CD4-positive, alpha-beta T cell treated with Interleukin-4 for 4 hours (primary cell): ENCODE measurements at places on chromosomes 4 and X.
A peak's percentile ranks its signal among the peaks of the same experiment; 100 is the strongest.

DNA sequence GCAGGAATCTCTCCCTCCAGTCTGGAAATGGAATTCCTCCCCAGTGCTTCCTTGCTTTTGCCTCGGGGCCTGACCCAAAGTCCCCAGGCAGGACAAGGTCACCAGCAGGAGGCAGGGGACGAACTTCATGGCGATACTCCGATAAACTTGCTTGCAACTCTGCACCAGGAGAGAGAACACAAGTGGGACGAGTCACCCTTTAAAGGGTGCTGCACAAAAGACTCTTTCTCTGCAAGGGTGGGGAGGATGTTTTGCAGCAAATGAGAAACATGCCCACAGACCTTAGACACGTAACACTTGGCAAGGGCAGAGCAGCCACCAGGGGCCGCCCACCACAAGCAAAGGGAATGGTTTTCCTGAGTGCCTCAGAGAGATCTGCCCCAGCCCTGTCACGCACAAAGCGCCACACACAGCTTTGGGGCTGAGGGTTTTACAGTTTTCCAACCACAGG, at the start of gene FGFBP2:
Gene FGFBP2, minus strand, starts transcription at position 175 of the 451 bp plus-strand sequence. Its CDS starts 46 bp downstream, at position 129.
- DNase-seq: peak; percentile 68

- peak; percentile 39 for DNase-seq
Observed at GRCh38 chr4:101596781-101597552, 193.6 kb upstream of the BANK1 start.

GRCh38 chrX:97563531-97564133, 679.9 kb downstream of the RPA4 start:
- DNase-seq: peak; percentile 51

- DNase-seq: no peak
Observed at GRCh38 chr4:8404791-8405515, 35.6 kb downstream of the ACOX3 start.

DNA sequence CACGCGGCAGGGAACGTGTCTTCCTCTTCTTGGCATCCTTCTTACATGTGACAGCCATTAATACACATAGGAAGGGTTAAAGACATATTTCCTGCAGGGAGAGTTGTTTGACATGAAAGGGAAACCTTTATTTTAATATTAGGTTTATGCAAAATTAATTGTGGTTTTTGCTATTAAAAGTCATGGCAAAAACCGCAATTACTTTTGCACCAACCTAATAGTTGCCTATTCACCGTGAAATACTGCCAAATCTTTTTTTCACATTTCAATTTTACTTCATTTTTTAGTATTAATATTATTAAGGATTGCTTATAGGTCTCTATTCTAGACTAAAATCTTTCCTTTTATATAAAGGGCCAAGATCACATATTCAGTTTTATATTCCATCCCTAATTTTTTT, 230.4 kb upstream of the PITX2 start:
- DNase-seq: no peak

DNA sequence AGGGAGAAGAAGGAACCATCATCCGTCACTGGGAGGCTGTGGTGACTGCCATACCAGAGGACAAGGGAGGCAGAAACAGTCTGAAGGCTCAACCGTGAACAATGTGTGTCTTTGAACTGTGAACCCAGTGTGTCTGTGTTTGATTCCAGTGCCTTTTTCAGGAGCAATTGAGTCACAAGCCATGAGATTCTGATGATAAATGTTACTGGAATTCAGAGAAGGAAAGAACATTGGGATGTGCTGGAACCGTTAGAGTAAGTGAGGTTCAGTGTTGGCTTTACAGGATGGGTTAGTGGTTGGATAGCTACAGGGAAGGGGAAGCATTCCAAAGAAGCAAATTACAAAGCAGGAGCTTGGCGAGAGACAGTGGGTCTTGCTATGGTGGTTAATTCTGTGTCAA, 464.4 kb downstream of the TRIML1 start:
- no peak for DNase-seq

DNA sequence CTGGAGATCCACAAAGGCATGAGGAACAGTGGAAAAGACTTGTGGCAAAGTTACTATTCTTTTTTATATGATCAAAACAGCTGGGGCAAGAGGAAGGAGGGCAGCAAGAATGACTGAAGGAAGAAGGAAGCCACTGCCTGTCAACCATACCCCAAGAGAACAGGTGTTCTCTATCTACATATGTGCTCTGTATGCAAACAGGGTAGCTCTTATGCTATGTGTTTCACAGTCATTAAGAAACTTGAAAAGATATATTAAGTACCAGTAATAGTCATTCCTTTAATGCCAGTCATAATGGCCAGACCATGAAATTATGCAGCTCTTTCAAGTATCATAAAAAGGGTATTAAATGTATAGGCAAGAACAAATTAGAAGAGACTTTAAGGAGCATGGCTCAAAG, 363.9 kb downstream of the KLHL13 start:
- DNase-seq: no peak

DNA sequence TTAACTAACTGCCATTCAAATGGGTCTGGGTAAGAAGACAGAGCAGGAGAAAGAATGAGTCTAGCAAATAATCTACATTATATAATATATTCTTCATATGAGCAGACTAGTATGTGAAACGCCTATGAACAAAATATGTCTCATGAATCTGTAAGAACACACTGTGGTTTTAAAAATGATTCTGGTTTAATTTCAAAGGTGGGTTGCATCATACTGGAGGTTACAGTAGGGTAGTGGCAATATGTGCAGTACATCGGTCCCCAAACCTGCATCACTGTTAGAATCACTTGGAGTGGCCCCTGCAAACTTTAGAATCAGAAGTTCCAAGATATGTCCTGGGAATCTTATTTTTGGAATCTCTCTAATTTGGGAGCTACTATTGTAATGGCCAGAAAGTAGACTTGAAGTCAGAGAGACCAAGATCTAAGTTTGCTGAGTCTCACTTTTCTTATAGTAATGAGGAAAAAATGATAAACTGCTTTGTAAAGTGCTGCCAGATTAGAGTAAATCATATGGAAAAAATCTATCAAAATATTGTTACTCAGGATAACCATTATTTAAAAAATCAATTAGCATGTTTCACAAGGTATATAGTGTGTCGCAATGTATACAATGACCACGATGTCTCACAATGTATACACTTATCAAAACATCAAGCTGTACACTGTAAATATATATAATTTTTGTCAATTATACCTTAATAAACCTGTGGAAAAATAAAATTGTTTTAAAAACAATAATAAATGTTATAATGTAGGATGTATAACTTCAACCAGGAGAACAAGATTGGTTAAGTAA, 37.9 kb upstream of the ARSJ start:
- no peak for DNase-seq

DNA sequence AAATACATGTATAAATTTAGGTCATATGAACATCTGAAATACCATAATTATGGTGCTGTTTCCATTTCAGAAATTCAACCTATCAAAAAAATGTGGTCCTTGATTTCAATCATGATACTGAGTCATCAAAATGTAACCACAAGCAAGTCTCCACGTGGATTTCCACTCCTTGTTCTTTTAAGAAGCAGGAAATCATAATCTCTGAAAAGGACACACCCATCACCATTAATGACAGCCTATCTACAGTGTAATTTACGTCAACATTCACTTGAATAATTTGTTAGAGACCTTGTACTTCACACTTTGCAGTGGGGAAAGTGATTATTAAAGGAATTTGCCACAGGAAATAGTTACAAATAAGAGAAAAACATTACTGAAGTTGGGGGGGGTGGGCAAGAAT, 17.7 kb upstream of the SLC7A11 start:
- DNase-seq: no peak

- DNase-seq: no peak
Observed at GRCh38 chr4:74658116-74658515, 136.2 kb downstream of the BTC start.

DNA sequence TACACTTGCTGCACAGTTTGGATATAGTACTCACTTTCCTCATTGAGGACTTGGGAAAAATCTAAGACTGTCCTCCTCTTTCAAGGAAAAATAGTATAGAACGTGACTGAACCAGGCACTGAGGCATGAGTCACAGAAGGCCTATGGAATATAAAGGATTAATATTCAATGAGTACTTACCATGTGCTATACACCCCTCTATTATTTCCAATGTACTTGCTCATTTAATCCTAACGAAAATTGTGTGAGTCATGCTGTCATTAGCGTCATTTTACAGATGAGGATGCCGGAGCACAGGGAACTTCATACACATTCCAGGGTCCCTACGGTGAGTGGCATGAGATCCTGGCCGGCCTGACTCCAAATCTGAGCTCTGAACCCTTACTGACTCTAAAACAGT, 2136.2 kb upstream of the TENM3 start:
- no peak for DNase-seq

DNA sequence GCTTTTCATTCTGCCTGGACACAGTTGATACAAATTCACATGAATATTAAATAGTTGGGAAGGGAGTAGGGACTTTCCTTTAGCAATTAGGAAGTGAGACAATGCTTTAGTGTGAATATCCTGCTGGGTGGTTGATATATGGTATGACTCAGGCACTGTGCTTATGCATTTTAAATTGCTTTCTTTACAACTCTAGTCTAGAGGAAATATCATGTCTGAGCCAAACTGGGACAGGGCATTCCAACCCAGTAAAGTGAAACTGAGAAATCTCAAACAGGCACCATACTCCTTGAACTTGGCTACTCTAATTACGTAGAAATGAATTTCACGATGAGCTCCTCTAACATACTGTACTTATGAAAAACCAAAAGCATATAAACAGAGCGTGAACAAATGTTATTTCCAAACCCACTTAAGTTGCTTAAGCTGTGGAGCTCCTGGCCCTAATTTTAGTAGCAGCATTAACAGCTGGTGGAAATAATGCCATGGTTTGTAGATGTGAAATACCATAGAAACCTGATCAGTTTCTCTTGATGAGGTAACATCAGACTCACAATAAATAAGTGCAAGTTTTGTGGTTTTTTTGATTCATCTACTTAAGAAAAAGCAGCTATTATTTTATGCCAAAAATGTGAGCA, 242.9 kb upstream of the GK2 start:
- no peak for DNase-seq

DNA sequence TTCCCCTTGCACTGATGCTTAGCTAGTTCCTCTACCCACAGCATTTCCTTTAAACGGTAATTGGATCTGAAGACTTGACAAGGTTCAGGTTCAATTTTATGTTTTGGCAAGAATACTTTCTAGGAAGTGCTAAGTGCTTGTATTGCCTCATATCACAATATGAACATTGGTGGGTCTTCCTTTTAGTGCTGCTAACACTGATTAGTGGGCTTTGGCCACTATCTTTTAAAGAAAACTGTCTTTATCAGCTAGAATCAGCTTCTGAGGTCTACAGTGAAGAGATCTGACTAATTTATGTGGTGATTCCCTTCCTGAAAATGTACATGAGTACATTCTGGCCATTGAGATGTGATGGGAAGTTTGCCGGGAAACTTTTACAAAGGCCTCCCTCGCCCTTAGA, 316.7 kb upstream of the KLF3 start:
- DNase-seq: no peak

GRCh38 chr4:8913858-8914460, 42.3 kb upstream of the HMX1 start:
- no peak for DNase-seq

GRCh38 chrX:111645607-111646006, 35.4 kb upstream of the ALG13 start:
- DNase-seq: no peak

DNA sequence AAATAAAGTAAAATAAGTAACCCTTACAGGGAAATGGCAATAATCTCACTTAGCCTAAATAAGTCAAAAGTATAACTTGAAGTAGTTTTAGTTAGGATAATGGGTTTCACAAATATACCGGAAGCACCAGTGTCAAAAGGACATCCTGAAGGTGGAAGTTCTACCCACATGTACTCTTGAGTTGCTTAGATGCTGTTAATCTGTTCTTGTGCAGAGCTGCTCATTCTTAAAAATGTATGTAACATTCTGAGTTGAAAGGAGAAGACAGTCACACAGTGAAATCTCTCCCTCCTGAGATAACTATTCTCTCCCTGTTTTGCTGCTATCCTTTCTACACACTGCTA, 11.2 kb upstream of the CCNG2 start:
- DNase-seq: peak; percentile 13

DNA sequence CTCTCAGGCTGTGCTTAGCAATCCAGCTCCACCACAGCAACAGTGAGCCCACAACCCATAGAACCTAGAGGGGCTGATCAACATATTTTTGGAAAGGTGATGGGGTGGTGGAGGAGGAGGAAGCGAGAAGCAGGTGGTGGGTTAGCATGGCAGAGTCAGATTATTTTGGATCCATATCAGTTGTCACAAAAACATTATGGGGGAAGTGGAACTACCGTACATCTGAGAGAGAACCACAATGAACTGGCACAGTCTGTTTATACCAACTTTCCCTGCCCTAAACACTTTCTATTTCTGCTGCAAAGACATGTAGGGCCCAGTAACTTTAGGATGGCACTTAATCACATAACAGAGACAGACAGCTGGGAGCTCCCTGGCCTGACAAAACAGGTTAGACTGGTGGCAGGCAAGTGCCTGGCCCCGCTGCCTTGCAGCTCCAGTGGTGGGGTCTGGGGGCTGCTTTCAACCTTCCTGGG, 4.3 kb downstream of the SLC9A7 start:
- no peak for DNase-seq

- no peak for DNase-seq
Observed at GRCh38 chrX:17527922-17528321, 152.9 kb downstream of the NHS start.

DNA sequence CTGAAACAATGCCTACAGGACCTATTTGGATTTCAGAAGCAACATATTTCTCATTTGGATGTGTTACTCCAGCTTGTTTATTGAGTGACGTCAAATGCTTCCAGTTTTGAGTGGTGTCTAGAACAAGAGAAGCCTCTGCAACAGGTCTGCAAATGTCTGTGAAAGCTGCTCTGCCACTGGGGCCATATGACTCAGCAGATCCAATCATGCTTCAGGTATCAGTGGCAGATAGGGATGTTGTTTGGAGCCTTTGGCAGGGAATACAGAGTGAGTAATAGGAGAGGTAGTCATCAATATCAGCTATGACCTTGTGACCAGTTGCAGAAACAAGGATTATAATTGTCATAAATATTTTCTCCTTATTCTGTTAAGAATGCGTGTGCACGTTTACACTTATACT, 141.1 kb upstream of the ZXDA start:
- no peak for DNase-seq

DNA sequence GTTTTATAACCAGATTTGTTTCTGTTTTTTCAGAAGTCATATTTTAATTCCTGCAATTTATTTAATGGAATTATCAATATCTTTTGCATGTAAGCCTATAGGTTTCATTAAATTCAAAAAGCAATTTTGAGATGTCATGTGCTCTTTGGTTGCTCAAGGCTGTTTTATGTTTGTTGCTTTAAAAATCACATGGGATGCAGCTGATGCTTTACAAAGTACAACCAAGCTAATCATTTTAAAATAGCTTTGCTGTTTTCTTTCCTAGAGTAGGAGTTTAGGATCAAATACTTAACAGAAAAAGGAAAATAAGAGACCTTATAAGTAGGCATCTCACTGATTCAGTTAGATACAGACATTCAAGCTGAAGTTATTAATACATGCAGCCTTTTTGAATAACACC, 11.3 kb downstream of the CPEB2 start:
- no peak for DNase-seq

DNA sequence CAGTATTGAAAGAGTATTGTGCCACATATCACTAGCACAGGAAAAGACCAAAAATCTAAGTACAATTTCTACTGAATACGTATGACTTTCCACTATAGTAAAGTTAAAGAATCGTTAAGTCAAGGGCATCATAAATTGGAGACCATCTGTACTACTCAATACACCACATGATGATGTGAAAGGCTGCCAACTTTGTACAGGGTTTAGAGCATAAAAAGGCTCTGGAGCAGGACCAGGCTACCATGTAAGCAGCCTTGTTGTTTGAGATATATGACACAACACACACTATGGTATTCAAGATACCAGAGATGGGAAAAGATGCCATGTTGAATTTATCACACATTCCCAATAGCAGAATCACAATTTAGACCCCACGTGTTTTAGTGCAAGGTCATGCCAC, 294.9 kb upstream of the TRPC5 start:
- DNase-seq: no peak
